ENCODE measurements at places on chromosomes 11 and 22. TPM values are rescaled to one million over a fixed set of nuclear protein-coding genes. Genes with fewer than 3 reads are reported as not detected.

Gene LGR4
- total RNA-seq = 38.7 TPM

Gene SYT9
- total RNA-seq = 0.41 TPM

Gene PGA3
- total RNA-seq = not detected

Gene GLB1L3
- 1.1 TPM for total RNA-seq

Gene SLC22A9
- not detected for total RNA-seq

Gene RTL10
- total RNA-seq = 7.8 TPM

Gene SYT7
- 0.66 TPM for total RNA-seq

Gene KDELR3
- 2.5 TPM for total RNA-seq

Gene NCF4
- 15.0 TPM for total RNA-seq

Gene PKDREJ
- not detected for total RNA-seq

GRCh38 chr11:62439785-62440602 lies 21.2 kb downstream of the SCGB1A1 start:
- peak; percentile 87 for DNase-seq
- H3K27me3 ChIP-seq = no peaks in the 10 kb centered on the region
- H3K4me1 ChIP-seq = peaks cover 49% of the 10 kb centered on the region
- H3K36me3 ChIP-seq = no peaks in the 10 kb centered on the region

DNA sequence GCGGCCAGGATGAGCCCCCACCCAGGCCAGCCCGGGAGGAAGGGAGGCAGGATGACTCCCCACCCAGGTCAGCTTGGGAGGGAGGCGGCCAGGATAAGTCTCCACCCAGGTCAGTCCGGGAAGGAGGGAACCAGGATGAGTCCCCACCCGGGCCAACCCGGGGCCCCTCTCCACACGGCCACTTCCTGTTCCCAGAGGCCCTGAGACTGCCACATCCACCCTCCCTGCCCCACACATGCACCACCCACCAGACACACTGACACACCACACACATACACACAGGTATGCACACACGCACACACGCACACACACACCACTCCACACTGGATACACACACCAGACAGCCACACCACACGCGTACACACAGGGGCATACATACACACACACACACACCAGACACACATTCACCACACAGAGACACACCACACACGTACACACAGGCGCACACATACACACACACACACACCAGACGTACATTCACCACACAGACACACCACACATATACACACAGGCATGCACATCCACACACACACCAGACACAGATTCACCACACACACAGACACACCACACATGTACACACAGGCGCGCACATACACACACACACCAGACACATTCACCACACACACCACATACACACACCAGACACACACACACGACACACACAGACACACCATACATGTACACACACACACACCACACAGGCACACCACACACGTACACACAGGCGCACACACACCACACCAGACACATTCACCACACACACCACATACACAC lies 84.9 kb upstream of the PRR5 start:
- H3K27me3 ChIP-seq = peaks cover 43% of the 10 kb centered on the region
- H3K4me1 ChIP-seq = peaks cover 6% of the 10 kb centered on the region
- no peak overlapping the region for H3K4me3 ChIP-seq
- no peak for DNase-seq
- no peak overlapping the region for H3K27ac ChIP-seq
- H3K36me3 ChIP-seq = no peaks in the 10 kb centered on the region

- no peak overlapping the region for H3K4me3 ChIP-seq
- no peaks in the 10 kb centered on the region for H3K27me3 ChIP-seq
- H3K36me3 ChIP-seq = no peaks in the 10 kb centered on the region
- no peaks in the 10 kb centered on the region for H3K4me1 ChIP-seq
- no peak overlapping the region for H3K27ac ChIP-seq
Observed at GRCh38 chr11:85912414-85912813, 57.2 kb downstream of the CCDC83 start.

DNA sequence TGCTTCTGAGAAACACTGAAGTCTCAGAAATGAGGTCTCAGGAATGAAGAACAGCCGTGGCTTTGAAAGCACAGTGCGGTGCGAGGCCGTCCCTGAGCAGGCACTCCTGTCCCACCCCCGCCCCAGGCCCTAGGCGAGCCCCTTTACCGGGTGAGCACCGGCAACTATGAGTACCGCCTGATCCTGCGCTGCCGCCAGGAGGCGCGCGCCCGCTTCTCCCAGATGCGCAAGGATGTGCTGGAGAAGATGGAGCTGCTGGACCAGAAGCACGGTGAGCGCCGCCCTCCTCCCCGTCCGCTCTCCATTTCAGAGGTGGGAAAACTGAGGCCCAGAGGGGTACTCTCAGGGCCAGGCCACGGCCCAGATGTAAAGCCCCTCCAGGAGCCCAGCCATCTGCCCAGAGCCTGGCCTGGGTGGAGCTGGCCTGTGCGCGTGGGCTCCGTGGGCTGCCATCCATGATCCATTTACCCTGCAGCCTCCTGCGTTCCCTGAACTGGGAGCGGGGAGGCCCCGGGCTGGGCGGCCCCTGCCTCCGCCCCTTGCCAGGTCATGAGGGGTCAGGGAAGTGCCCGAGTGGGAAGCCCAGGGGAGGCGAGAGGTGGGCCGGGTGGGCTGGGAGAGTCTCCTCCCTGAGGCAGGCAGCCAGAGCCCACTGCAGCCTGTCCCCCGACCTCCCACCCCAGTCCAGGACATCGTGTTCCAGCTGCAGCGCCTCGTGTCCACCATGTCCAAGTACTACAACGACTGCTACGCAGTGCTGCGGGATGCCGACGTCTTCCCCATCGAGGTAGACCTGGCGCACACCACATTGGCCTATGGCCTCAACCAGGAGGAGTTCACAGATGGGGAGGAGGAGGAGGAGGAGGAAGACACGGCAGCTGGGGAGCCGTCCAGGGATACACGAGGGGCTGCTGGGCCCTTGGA lies 9.5 kb downstream of the SLC16A8 start:
- H3K36me3 ChIP-seq = no peaks in the 10 kb centered on the region
- no peak overlapping the region for H3K4me3 ChIP-seq
- H3K27ac ChIP-seq = no peak overlapping the region
- no peaks in the 10 kb centered on the region for H3K27me3 ChIP-seq
- DNase-seq = no peak

GRCh38 chr11:116420770-116421528 lies 351.8 kb downstream of the BUD13 start:
- peak; percentile 50 for DNase-seq
- H3K4me3 ChIP-seq = no peak overlapping the region
- H3K36me3 ChIP-seq = no peaks in the 10 kb centered on the region
- H3K27ac ChIP-seq = no peak overlapping the region
- H3K4me1 ChIP-seq = peaks cover 16% of the 10 kb centered on the region

DNA sequence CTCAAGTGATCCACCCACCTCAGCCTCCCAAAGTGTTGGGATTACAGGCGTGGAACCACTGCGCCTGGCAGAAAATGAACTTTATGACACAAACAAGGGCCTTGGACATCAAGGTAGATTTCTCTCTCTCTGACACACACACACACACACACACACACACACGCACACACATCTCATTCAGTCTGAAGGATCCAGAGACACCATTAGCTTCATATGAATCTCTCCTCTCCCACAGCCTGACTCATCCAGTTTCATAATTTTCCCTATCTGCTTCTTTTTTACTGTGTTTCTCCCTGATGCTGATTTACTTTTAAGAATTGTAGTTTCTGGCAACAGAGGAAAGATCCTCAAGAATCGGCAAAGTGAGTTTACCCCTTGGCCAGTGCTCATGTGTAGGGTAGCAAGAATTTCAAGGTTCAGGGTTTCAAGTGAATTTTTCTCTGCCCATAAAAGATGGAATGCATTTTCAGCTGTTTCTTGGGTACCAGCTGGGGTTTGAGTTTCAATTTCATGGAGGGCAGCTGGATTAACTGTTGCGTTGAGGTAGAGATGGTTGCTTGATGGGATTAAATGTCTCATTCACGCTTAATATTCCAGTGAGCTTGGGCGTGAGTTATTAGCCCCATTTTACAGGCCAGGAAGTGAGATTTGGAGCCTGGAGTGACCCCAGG lies 3.5 kb downstream of the MYO18B start:
- H3K36me3 ChIP-seq = no peaks in the 10 kb centered on the region
- peak; percentile 12 for DNase-seq
- no peaks in the 10 kb centered on the region for H3K27me3 ChIP-seq
- H3K27ac ChIP-seq = no peak overlapping the region
- no peak overlapping the region for H3K4me3 ChIP-seq
- H3K4me1 ChIP-seq = no peaks in the 10 kb centered on the region

DNA sequence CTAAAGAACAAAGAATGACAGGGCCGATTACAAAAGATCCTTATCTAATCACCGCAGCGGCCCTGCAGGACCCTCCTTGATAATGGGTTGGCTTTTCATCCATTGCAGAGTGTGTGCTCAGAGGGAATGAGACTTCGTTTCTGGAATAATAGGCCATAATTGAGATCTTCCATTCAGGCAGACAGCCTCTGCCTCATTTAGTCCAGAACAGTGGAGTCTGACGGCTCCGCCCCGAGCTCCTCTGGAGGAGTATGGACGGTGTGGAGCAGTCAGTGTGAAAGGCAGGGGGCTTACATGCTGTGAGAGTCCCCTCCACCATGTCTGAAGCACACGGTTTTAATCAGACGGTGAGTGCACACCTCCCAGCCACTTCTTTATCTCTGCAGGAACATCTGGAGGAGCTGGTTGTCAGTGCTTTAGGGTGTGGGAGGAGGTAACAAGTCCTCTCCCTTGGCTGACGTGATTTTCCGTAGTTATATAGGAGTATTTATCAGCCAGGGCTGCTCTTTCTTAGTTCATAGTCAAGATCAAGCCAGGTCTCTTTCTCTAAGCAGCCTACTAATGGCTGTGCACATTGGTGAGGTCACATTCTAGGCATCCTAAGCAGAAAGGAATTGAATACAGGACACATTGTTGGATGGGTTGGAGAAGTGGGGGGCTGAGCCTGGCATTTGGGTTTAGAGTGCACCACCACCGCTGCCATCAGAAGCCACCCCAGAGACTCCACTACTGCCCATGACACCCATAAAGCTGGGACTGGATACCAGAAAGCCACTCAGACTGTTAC lies 1477.9 kb downstream of the TBC1D22A start:
- no peak overlapping the region for H3K27ac ChIP-seq
- no peak overlapping the region for H3K4me3 ChIP-seq
- DNase-seq = no peak
- no peaks in the 10 kb centered on the region for H3K27me3 ChIP-seq

- peak; percentile 25 for DNase-seq
- H3K36me3 ChIP-seq = no peaks in the 10 kb centered on the region
- H3K4me1 ChIP-seq = peaks cover 11% of the 10 kb centered on the region
Observed at GRCh38 chr22:38338772-38339379, 21.6 kb upstream of the CSNK1E start.

GRCh38 chr11:7524462-7525235 lies 10.8 kb downstream of the PPFIBP2 start:
- DNase-seq = no peak
- no peak overlapping the region for H3K27ac ChIP-seq
- no peak overlapping the region for H3K4me3 ChIP-seq

- no peaks in the 10 kb centered on the region for H3K36me3 ChIP-seq
- peaks cover 6% of the 10 kb centered on the region for H3K4me1 ChIP-seq
- no peaks in the 10 kb centered on the region for H3K27me3 ChIP-seq
- H3K27ac ChIP-seq = no peak overlapping the region
- H3K4me3 ChIP-seq = no peak overlapping the region
Observed at GRCh38 chr11:92272651-92273050, 48.0 kb downstream of the FAT3 start.

DNA sequence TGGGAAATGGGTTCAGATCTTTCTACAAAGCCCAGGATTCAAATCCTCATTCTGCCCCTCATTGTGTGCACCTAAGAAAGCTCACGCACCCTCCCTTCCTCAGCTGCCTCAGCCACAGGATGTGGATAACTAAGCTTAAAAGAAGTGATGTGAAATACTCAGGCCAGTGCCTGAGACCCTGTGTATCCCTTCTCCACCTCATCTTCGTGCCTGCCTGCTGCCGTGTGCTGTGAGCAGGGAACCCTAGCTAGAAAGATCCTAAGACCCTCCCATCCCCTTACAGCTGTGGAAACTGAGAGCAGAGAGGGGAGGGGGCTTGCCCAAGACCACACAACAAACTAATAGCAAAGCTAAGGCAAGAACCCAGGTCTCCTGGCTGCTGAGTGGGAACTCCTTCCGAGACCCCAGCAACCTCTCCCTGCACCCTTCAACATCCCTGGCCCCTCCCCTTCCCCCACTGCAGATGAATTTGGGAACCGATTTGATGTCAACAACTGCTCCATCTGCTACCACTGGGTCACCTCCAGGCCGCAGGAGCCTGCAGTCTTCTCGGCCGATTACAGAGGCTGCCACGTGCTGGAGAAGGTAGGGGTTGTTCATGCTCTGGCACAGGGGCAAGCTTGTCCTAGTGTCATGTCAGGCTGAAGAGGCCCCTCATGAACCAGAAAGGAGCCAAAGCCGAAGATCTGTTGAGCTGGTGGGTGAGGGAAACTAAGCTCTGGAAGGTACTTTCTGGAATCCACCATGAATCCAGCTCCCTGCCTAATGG lies 1.5 kb downstream of the ZP1 start:
- H3K4me3 ChIP-seq = no peak overlapping the region
- H3K27ac ChIP-seq = no peak overlapping the region
- no peaks in the 10 kb centered on the region for H3K36me3 ChIP-seq
- no peaks in the 10 kb centered on the region for H3K27me3 ChIP-seq

- DNase-seq = peak; percentile 91
- peak overlapping the region; percentile 94 for H3K27ac ChIP-seq
- H3K36me3 ChIP-seq = no peaks in the 10 kb centered on the region
- H3K27me3 ChIP-seq = no peaks in the 10 kb centered on the region
- H3K4me3 ChIP-seq = peak overlapping the region; percentile 48
Observed at GRCh38 chr11:62445314-62445740, 26.5 kb downstream of the SCGB1A1 start.

DNA sequence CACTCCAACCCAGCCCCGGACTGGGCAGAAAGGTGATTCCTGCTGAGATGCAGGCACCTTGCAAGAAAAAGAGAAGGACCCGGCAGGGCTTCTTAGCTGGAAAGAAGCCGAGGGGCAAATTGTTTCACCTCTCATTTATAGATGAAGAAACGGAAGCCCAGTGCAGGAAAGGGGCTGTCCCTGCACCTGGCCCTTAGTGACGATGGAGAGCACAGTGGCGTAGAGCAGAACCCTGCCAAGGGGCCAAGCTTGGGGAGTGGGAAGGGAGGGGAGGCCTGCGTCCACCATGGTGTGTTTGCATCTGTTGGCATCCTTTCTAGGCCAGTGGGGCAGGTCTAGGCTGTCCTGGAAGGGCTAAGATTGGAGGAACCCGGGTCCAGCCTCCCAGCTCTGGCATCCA lies 7.8 kb upstream of the MS4A15 start:
- H3K36me3 ChIP-seq = no peaks in the 10 kb centered on the region

Data from sigmoid colon (tissue), 7 donors.